ENCODE measurements at places on chromosomes 6 and 20. TPM values are rescaled to one million over a fixed set of nuclear protein-coding genes. Genes with fewer than 3 reads are reported as not detected.

DNA sequence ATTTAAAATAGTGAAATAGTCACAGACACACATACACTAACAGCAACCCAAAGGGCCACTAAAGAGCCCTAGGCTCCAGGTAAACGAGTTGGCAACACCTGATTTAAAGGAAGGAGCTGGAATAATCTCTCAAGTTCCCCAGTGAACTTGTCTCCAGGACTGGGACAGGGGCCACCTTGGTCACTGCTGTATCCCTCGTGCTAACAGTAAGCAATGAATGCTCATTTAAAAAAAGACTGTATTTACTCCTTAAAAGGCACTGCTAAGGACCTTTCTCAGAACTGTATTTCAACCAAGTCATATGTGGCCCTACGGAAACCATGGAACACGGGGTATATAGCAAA lies 1.3 kb downstream of the DIDO1 start:
- DNase-seq: no peak

GRCh38 chr6:149015535-149016525 lies 269.0 kb downstream of the UST start:
- DNase-seq: no peak

- no peak for DNase-seq
Measured at GRCh38 chr6:166660157-166660688, 33.2 kb upstream of the RPS6KA2 start.

GRCh38 chr6:25995507-25995906 lies 32.9 kb downstream of the TRIM38 start:
- no peak for DNase-seq

DNA sequence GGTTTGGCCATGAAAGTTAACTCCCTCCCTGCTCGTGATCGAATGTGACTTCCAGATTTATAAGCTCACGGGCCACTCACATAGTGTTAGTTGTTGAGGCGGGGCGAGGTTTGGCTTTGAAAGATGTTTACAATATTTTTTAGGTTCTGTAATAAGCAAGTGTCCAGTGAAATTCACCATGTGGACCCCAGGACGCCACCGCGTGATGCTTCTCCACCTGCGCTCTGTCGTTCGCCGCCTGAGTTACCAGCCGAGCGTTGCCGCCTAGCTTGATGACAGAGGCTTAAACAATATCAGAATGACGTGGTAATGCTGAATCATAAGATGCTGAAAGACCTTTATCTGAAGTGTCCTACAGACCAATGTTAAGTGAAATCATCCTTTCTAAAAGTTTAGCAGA lies 241.0 kb downstream of the MYLK4 start:
- no peak for DNase-seq

- peak; percentile 92 for DNase-seq
Measured at GRCh38 chr20:4406627-4407026, 315.1 kb upstream of the PRND start.

GRCh38 chr6:138563650-138564049 lies 64.4 kb upstream of the NHSL1 start:
- peak; percentile 54 for DNase-seq

BAK1 gene
- 62.0 TPM for polyA plus RNA-seq

PAX1 gene
- polyA plus RNA-seq: not detected

All from mammary epithelial cell (primary cell).